NCI-H1092 treated with DMSO at 0.1 percent for 48 hours (cell line): ENCODE measurements at places on chromosomes 5 and 9.

DNA sequence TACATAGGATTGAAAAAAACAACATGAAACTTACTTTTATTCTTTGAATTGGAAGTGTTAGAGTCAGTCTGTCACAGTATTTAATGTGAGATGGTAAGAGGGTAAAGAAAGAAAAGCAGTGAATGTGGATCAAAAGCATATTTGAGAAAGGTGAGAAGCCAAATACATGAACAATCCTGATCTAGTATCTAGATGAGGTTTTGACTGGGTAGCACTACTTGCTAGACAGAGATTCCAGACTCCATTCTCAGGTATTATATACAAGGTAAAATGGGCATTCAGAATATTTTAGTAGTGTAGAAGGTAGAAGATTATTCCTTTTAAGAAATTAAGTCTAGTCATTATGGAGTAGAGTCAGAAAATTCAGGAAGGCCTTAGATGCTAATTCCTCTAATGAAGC lies 62.2 kb downstream of the SLC38A9 start:
- DNase-seq: no peak

DNA sequence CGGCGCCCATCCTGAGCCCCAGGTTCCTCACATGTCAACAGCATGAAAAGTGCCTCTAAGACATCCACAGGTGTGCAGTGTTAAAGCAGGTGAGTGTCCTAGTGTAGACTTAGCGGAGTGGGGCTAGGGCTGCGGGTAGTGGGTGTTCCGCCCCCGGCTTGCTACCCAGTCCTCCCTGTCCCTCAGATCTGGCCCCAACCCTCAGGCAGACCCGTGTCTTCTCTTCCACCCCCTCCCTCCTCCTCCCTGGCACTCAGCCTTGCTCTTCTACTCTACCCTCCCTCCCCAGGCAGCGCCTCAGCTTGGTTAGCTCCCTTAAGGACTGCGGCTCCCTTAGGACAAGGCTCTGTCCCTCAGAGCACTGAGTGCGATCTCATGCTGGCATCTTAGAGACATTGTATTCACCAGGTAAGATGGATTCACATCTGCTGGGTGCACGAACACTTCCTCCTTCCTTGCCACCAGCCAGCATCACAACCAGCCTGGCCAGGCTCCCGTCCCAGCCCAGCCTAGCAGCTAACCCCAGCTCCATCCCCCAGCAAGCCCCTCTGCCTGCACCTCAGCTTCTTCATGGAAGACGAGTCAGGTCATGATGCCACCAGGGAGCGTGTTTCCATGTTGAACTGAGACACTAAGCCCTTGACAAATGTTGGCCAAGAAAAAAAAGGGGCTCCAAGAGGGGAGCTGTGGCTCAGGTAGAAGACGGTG lies 46.8 kb downstream of the NSUN2 start:
- no peak for DNase-seq

DNA sequence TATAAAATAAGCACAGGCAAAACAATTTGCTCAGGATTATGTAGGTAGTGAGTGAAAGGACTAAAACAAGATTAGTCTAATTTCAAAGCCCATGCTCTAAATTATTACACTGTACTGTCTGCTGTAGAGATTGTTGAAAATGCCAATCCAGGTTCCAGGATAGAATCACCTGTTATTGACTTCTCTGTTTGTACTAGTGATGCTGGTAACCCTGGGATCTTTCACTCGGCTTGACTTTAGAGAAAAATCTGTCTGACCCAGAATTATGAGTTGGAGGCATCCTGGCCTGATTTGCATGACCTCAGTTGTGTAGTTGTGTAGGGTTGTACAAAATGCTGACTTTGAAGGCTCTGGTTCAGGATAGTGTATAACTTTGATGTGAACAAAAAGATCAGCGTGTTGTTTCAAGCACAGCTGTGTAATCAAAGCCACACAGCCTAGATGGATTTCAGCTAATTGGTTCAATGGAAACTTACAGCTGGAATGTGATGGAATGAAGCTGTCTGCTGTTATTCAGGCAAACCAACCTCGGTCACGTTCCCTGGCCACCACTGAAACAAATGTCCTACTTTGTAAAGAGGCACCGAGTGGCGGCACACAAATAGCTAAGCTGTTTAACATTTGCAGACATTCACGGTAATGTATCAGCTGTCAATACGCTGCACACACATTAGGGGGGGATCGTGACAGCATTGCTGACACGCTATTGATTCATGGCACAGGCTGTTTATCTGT lies 340.3 kb downstream of the KCTD16 start:
- DNase-seq: no peak

DNA sequence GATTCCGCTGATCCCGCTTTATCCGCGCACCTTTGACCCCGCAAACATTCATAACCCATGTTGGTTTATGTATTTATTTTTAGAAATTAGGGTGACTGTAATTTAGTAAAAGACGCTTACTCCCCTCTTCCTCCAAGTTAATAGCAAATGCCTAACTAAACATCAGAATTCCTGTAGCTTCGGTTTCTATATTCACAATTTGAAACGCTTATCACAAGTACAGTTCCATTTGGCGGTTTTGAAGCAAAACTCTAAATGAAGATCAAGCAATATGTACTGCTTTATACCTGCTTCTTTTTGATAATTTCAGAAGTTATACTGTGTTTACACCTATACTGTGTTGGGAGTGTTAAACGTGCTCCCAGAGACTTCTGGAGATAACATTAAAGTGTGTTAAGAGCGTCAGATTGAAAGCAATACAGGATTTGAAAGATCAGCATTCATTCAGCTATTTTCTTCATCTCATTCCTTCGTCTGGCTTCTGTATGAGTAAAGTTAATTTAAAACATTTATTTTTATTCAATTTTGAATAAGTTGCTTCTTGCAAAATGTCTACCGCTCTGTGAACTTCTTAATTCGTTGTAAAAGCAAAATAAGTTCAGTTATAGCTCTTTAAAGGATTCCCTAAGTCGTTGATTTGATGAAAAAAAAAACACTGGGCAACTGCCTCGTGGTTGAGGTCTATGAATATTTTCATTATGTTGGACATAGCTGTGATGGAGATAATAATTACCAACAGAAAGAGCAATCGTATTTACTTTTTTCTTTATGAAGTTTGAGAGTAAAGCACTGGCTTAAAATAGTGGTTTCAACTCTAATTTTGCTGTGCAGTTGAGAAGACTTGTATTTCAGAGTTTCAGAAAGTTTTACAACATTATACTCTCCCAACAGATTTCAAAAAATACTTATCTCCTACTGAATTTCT lies 2.5 kb downstream of the PRDM6 start:
- DNase-seq: no peak

GRCh38 chr5:107450531-107450930 lies 220.2 kb downstream of the EFNA5 start:
- DNase-seq: no peak

GRCh38 chr5:85651731-85652130 lies 966.0 kb upstream of the COX7C start:
- DNase-seq: no peak

DNA sequence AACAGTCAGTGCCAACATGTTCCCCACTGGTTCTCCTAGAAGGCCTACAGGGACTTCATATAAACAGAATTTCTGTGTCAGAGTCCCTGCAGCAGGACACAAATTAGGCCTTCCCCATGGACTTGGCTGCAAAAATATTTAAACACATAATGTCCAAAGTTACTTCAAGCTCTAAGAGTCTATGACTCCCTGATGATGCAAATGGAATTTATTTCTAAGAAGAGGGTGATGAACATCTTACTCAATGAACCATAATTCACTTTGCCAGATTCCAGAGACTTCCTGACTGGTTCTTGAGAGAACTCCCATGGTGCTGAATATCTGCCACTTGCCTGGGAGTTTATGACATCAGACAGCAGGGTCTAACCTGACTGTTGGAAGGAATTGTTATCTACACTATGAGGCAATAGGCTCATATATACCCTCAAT lies 32.7 kb upstream of the ADRA1B start:
- no peak for DNase-seq

DNA sequence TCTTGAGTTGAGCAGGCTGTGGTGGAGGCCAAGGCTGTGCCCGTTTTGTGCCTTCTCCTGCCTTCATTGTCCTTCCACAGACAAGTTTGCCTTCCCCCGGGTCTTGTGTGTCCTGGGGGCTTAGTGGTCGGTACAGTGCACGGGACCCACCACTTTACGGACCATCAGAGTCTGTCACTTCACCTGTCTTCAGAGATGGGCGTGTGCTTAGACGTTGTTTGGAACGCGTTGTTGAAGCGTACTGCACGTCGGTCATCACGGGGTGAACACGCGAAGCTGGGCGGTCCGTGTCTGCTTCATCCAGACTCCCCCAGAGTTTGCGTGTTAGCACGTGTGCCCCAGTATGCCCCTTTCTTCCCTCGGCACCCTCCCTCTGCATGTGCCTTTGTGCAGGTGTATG lies 24.8 kb downstream of the CEP72 start:
- no peak for DNase-seq

DNA sequence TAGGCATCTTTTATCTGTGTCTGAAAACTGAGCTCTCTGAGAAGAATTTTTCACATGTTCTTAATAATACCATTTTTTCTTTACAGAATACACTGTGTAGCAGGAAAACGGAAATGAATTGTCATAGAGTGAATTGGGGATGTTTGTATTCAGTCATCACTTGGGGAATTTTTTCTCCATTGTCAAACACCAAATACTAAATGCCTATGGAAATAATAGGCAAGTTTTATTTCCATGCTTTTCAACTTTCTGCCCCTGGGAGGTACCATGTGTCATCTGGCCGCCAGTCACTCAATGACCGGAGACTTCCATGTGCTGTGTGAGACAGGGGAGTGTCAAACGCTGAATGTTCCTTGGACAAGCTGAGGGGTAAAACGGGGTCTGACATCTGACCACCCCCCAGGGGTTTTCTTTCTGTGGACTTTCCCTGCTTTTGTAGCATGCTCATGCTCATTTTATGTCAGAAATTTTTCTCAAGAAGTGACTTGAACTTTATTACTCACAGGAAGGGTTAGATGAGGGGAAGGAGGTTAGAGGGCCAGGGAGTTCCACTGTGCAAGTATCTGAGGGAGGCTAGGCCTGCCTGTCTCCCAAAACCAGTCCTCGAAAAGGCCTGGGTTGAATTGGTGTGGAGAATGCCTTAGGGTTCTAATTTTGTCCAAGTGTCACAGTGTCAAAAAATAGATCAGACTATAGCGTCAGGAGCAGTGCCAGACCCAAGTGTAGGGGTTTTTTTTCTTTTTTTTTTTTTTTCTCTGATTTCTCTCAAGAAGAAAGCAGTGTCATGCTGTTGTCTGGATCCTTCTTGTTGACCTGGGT lies 438.6 kb downstream of the AGTPBP1 start:
- DNase-seq: no peak

DNA sequence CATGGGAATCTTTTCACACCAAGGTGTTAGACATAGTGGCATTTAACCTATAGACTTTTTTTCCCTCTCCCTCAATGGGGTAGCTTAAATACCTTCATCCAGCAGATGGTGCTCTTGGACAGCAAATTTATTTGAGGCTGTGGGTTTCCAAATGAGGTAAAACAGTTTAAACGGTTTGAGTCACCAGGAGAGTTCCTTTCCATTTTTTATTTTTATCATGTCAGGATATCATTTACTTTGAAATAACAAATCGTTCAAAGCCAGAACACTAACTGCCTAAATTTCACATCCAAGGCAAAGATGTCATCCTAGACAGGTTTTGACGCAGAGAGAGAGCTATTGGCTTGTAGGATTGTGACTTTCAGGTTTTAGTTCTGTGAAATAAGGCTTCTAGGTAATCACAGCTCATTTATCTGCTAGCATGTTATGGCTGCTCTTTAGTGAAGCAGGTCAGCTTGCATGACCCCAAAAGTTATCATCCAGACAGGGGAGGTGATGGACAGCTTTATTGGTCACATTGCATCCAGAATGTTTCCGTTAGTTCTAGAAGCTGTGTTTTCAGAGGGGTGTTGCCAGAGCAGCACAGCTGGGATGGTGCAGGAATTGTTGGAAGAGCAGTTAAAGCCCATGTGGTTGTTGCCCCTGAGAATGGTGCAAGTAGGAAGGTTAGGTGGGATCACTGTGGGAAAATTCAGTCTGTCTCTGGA lies 69.8 kb downstream of the KDM4C start:
- DNase-seq: peak; percentile 60

DNA sequence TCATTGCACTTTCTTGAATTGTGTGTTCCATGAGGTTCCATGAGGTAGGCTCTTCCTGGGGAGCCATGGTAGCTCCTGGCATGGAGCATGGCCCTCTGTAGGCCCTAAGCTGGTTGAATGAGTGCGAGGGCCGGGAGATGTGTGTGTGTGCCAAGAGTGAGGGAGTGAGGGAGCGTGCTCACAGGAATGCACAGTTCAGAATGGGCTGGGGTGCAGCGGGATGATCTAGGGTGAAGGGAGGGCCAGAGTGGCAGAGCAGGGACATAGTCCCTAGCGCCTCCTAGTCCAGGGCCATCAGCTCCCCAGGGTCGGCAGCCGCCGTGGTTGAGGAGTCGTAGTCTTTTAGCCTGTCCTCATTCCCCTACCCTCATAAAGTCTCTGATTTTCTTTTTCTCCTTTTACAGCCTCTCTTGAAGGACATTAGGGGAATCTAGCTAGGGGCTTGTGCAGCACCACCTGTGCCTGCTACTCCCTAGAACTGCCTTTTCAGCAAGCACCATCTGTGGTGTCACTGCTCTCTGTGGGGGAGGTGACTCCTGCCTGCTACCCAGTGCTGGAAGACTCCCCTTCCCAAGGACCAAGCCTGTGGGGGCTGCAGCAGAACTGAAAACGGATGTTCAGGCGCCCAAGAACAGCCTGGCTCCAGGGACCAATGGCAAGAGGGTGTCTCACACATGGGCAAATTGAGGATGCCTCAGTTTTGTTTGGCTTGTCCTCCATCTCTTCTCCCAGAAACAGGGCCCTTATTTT lies 65.3 kb upstream of the PPARGC1B start:
- no peak for DNase-seq

DNA sequence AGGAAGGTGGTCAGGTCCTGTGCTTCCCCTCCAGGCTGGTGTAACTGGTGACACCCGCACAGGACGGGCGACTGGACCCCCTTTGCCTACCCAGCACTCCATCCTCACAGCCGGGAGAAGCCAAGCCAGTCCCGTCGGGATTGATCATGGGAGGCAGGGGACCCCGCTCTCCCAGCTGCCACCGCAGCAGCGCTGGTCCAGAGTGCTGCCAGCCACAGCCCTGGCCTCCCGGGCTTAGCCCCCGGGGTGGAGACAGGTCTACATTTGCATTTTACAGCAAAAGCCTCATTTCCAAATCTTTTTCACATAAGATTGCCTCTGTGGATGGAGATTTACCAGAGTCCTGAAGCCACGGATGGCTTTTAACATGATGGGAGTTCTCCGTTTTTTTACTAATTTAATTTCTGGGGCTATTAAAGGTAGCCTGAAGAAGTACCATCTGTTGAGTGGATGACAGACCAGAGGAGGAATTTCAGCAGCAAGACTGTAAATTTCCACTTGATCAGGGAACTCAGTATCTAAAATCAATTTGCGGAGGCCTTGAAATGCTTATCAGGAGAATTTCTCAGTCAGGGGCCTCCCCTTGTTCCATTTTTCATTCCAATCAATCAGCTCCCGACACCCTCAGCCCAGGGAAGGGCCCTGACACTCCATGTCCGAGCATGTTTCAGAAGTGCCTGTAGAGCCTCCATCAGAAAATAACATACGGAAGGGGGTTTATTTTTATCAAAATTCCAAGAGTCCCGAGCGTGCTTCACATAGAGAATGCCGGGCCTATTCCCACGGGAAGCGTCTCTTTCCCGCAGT lies 80.6 kb downstream of the OLFM1 start:
- no peak for DNase-seq
